ENCODE measurements at places on chromosomes 1 and 21.

- no peak for DNase-seq
Observed at GRCh38 chr1:50955116-50955515, 5.0 kb downstream of the FAF1 start.

GRCh38 chr1:156754219-156754618 is 2.7 kb upstream of the HDGF start:
- DNase-seq = no peak

GRCh38 chr21:46549650-46550049 is 55.2 kb downstream of the S100B start:
- no peak for DNase-seq

GRCh38 chr1:89945852-89946476 is 48.9 kb upstream of the ZNF326 start:
- no peak for DNase-seq

DNA sequence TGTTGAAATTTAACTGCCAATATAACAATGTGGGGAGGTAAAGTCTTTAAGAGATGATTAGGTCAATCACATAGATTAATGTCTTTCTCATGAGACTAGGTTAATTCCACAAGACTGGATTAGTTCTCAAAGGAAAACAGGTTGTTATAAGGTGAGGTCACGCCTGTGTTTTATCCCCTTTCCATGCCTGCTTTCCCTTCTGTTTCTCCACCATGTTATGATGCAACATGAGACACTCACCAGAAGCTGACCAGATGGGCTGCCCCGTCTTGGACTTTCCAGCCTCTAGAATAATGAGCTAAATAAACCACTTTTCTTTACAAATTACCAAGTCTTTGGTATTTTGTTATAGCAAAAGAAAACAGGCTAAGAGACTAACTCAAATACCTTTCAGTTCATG is 70.8 kb downstream of the DDAH1 start:
- no peak for DNase-seq

DNA sequence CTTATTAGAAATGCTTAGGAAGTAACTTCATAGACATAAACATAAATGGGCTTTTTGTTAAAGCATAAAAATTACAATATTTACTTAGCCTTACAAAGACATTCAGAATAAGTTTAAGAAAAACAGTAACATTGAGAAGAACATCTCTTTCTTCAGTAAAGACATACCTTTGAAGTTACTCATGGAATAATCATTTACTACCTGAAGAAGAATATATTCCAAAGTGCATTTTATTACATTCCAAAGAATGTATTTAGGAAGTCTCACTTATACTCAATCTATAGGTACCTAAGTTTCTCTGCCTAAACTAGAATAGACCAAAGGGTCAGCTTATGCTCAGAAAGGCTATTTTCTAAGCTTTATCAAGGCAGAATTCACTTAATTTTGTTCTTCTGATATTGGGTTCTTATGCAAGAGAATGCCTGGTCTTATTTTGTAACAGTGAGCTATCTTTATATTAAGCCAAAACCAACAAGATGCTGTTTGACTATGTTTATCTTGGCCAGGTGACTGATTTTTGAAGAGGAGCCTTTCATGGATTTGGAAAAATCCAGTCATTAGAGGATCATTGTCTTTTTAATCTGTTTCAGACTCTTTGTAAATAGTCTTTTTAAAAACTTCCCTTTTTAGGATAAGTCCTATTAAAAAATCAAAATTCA is 110.1 kb downstream of the OLFML2B start:
- DNase-seq = no peak

DNA sequence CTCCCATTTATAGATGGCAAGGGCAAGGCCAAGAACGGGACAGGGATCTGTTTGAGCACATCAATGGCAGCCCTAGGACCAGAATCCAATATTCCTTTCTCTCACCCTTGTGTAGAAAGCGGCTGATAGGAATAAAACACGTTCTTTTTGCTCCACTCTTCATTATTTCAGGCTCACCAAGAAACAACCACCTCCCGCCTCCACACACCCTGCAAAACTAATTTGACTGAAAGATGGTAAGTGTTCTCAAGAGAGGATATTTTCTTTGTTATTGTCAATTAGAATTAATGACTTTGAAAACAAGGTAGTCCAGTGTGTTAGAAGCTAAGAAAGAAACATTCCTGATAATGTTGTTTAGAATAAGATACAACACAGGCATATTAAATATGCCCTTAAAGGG is 11.9 kb upstream of the KNCN start:
- no peak for DNase-seq

GRCh38 chr1:181043025-181043888 is 9.5 kb downstream of the MR1 start:
- no peak for DNase-seq

DNA sequence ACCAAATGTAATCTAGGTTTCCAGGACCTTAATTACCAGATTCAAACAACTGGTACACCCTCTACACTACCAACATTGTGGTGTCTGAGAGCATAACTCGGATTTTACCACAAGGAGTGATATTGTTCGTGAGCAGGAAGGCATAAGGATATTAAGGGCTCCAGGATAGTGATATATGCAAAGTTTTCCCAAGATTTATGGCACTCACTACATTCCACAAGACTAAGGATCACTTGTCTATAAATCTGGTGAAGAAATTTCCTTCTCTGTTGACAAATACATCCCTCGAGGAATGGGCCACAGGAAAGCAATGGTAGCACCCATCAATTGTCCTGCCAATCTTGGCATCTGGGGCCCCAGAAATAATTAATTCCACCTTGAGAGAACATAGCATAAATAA is 43.1 kb upstream of the PLD5 start:
- no peak for DNase-seq

- DNase-seq = no peak
Observed at GRCh38 chr1:100034470-100034869, 64.7 kb downstream of the SLC35A3 start.

DNA sequence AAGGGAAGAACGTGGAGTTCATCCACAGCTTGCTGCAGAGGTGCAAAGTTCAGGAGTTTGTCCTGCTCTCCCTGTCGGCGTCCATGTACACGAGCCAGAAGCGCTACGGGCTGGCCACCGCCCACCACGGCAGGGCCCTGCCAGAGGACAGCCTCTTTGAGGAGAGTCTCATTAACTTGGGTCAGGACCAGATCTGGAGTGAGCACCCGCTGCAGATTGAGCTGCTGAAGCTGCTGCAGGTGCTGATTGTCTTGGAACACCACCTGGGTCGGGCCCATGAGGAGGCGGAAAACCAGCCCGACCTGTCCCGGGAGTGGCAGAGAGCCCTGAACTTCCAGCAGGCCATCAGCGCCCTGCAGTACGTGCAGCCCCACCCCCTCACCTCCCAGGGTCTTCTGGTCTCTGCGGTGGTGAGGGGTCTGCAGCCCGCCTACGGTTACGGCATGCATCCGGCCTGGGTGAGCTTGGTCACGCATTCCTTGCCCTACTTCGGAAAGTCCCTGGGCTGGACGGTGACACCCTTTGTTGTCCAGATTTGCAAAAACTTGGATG is 73.8 kb upstream of the MORC3 start:
- DNase-seq = no peak

GRCh38 chr1:43063394-43064219 is 104.9 kb upstream of the SLC2A1 start:
- no peak for DNase-seq

DNA sequence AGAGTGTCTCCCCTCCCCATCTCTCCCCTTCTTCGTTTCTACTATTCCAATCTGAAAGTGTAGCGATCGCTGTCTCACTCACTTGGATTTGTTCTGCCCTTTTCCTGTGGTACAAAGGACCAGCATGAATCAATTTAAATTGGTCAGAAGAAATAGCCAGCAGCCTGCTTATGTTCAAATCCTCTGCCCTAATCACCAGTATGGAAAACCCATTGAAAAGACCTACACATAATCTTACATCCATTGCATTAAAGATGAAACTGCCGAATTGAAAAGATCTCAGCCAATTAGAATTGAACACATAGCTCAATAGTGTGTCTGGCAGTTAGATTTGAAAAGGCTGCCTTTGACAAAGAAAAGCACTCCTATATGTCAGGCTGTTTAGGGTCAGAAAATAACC is 122.6 kb downstream of the TNNI3K start:
- no peak for DNase-seq

- DNase-seq = no peak
Observed at GRCh38 chr21:15703932-15704331, 25.9 kb upstream of the USP25 start.

DNA sequence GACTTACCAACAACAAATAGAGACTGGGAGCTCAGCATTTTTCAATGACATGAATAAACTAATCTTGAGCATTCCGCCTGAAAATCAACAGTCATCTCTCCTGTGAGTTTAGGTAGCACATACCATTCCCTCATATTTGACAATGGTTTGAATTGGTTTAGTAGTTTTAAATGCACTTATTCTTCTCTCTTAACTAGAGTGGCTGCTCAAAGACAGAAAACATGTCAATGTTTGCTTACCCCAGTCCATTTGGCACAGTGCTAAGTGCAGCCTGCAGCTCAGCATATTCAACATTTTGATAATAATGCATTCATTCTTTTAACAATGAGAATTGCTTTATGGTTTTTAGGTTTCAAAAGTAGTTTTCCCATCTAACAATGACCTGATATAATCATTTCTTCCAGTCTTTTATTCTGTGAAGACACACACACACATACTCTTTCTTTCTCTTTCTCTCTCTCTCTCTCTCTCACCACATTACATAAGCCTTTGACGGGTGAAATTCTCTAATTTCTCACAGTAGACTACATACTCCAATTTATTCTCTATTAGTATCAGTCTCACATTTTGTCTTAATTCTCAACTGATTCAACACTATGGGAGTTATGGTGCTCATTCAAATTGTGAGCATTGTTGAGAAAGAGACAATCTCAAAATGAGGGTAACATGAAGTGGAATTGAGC is 432.3 kb downstream of the LRRIQ3 start:
- no peak for DNase-seq

DNA sequence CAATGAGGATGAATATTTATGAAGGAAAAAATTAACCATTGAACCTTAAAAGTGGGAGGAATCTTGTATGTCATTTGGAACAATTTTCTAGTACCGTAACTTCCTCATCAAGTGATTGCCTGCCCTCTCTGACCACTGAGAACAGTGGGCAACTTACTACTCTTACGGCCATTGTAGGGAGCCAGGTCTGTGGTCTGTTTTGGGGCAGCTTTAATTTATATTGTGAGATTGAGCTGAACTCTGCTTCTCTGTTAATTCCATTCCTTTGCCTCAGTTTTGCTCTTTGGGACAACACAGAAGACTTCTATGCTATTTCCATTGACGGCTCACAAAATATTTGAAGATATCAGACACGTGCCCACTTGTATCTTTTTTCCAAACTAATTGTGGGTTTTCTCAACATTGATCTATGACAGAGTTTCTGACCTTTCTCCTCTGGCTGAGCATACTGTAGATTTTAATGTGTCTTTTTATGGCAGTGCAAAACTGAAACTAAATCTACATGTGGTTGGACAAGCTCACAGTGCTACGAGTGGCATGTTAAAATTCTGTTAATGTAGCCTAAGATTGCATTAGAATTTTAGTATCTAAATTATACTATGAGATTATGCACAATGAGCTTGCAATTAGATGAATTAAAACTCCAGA is 27.8 kb upstream of the ZNF281 start:
- DNase-seq = no peak

GRCh38 chr1:215643592-215644321 is 76.7 kb downstream of the KCTD3 start:
- no peak for DNase-seq

GRCh38 chr1:93483200-93483599 is 35.3 kb downstream of the FNBP1L start:
- DNase-seq = no peak

DNA sequence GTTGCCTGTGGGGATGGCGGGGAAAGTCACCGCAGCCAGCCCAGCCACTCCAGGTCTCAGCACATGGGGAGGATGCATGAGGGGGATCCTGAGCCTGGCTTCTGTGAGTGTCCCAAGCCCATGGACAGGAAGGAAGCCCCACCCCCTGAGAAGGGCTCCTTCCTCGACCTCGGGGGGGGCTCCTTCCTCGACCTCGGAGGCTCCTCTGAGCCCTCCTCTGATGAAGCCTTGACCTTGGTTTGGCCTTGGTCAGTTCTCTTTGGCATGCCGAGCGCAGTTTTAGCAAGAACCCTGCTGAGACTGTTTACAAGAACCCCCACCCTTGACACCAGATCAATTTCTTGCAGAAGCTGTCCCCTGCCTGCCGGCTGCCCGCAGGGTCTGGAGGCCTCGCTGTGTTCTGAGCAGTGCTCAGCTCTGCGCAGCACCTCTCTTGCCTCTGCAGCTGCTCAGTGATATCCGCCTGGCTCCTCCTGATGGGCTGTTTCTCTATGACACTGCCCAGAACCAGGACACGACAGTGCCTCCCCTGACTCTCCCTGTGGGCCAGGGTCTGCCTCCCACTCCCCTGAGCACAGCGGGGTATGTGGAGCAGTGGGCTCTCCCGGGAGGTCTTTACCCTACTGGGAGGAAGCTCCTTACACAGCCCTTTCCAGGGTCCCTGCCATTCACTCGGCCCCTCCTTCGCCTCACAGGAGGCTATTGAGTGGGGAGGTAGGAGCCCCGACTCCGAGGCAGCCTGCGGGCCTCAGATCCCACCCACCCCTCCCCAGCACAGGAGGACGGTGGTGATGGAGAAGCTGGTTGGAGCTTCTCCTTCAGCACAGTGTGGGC is 15.4 kb downstream of the ACTRT2 start:
- DNase-seq = no peak

DNA sequence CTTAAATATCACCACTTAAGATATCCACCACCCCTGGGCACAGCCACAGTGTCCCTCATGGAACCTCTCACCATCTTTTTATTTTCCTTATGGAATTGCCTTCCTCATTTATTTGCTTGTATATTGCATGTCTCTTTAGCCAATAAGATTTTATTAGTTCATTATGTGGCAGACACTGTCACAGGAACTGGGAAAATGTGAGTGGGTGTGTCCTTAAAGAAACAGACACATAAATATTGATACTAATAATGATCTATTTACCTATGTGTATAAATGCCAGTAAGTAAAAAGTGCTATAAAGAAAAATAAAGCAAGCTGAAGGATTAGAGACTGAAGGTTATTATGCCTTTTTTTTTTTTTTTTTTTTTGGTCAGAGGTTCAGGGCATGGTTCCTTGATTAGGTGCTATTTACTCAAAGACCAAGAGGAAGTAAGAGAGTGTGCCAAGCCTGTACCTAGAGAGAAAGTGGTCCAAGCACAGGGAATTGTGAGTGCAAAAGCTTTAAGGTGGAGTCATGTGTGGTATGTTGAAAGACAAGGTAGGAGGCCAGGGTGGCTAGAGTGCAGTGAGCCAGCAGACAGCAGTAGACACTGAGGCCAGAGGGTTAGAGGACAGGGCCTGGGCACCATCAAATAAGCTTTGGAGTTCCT is 589.0 kb downstream of the USP25 start:
- no peak for DNase-seq

DNA sequence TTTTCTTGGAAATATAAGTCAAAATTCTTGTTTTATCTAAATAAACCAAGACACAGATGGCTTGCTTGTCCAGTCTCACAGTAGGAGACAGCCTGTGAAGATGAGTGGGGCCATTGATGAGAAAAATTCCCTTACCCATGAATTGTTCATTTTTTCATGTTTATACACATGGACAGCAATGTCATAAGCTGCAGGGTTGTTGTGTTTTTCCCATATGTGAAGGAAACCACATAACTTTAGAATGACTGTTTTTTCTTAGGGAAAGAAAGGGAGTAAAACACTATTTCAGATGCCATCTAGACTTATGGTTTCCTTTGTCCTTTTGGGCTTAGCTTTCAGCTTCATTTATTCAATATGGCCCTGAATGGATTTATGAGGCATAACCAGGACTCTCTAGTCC is 622.5 kb upstream of the NR5A2 start:
- no peak for DNase-seq

- no peak for DNase-seq
Observed at GRCh38 chr1:233299450-233299849, 3.9 kb upstream of the PCNX2 start.
